ENCODE measurements at places on chromosomes 12 and 14. TPM values are rescaled to one million over a fixed set of nuclear protein-coding genes. Genes with fewer than 3 reads are reported as not detected.

SLCO1A2 gene
- total RNA-seq = not detected

GALNT16 gene
- total RNA-seq = not detected

LALBA gene
- not detected for total RNA-seq

PPFIA2 gene
- not detected for total RNA-seq

STYK1 gene
- total RNA-seq = not detected

NAV3 gene
- 0.04 TPM for total RNA-seq

GLIPR1L2 gene
- total RNA-seq = not detected

AKAP3 gene
- 0.69 TPM for total RNA-seq

RFX4 gene
- total RNA-seq = not detected

TMBIM4 gene
- 36.1 TPM for total RNA-seq

RNASE7 gene
- not detected for total RNA-seq

TTC9 gene
- 7.9 TPM for total RNA-seq

EPYC gene
- not detected for total RNA-seq

OR4K2 gene
- total RNA-seq = not detected

TMEM229B gene
- total RNA-seq = 60.2 TPM

FAIM2 gene
- total RNA-seq = 49.8 TPM

TRPV4 gene
- not detected for total RNA-seq

CSAD gene
- 19.2 TPM for total RNA-seq

DAO gene
- not detected for total RNA-seq

LRRC10 gene
- not detected for total RNA-seq

NEUROD4 gene
- not detected for total RNA-seq

SYT1 gene
- total RNA-seq = not detected

RPL10L gene
- not detected for total RNA-seq

GPRC5A gene
- not detected for total RNA-seq

REC8 gene
- total RNA-seq = 22.1 TPM

OR4Q3 gene
- not detected for total RNA-seq

FAM181A gene
- not detected for total RNA-seq

MYL2 gene
- not detected for total RNA-seq

TAS2R20 gene
- 18.2 TPM for total RNA-seq

CISTR gene
- not detected for total RNA-seq

SERPINA5 gene
- not detected for total RNA-seq

SLC25A47 gene
- not detected for total RNA-seq

C12orf56 gene
- not detected for total RNA-seq

SPIC gene
- not detected for total RNA-seq

KCNA5 gene
- not detected for total RNA-seq

RNASE1 gene
- not detected for total RNA-seq

ZFHX2 gene
- total RNA-seq = 0.32 TPM

ZC2HC1C gene
- total RNA-seq = 2.9 TPM

SCARB1 gene
- 102 TPM for total RNA-seq

Data from Karpas-422 (cell line).